ENCODE measurements at places on chromosomes 1 and 21. TPM values are rescaled to one million over a fixed set of nuclear protein-coding genes. Genes with fewer than 3 reads are reported as not detected.
A peak's percentile ranks its signal among the peaks of the same experiment; 100 is the strongest.

- no peak for DNase-seq
These were observed 2.8 kb upstream of the TARS2 start for GRCh38 chr1:150484431-150484830.

DNA sequence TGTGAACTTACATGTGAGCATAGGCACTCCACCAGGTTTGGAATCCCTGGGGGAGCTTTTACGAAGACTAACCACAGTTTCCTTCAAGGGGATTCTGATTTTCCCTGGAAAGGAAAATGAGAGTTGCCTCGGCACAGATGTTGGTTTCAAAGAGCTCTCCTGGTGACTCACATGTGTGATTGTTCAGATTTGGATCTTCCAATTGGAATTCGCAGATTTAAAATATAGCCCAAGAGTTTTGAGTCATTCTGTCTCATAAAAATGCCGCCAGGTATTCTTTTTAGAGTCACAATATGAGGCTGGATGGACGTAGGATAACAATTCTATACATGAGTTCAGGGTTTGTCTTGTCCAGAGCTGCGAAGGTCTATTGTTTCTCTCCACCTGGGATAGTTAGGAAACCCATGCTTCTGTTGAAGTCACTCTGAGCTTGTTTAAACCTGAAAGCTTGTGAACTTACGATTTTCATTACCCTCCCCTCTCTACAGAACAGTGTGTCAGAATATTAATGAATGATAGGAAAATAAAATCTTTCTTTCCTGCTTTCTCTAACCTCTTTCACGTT is 64.9 kb downstream of the TGFB2 start:
- no peak for DNase-seq

The ATP6V1G3 gene
- total RNA-seq, result not detected

- DNase-seq, result no peak
These were observed 184.3 kb upstream of the CACYBP start for GRCh38 chr1:174815474-174815908.

DNA sequence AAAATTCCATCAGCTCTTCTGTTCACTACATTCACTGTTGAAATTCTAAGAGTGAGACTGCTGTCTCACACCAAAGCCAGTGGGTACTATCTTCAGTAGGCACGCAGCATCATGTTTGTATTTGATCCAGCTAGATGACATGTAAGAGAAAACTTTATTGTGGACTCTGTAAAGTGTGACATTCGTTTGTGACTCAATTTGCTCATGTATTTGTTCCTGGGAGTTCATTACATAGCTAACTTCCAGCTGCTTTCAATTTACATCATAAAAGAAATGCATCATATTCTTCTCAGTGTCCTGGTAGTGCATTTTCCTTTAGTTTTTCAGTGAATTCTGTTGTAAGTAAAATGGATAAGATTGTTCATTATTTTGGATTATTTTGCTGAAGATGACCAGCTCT is 31.4 kb downstream of the CTH start:
- DNase-seq, result no peak

- DNase-seq, result peak; percentile 95
These were observed 9.9 kb downstream of the MYOM3 start for GRCh38 chr1:24101796-24102586.

DNA sequence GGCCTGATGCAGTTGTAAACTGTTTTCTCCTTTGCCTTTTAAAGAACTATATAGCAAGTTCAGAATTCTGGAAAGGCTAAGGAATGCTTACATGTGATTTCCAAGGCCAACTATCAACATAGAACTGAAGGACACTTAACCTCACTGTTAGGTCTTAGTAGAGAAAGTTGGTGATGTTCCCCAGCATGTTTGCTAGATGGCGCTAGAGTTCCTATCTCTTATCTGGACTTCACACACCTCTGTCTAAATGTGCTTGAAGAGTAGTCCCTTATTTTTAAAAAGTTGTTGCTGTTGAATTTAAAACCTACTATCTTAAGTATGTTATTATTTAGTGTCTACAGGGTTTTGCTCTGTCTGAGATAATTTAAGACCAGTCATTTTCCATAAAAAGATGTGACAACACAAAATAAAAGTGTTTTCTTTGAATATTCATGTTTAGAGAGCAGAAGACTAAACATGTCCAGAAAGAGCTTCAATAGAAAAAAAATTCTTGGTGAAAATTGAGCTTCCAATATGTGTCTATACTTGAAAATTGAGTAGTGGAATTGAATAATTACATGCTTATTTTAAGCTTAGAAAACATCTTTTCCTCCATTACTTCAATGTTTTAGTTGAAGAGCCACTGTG is 237.3 kb downstream of the S1PR1 start:
- DNase-seq, result peak; percentile 54
